ENCODE measurements at places on chromosomes 11 and 22. TPM values are rescaled to one million over a fixed set of nuclear protein-coding genes. Genes with fewer than 3 reads are reported as not detected.
A peak's percentile ranks its signal among the peaks of the same experiment; 100 is the strongest.

SEPTIN5 gene
- polyA plus RNA-seq = 24.9 TPM

GGT5 gene
- 9.2 TPM for polyA plus RNA-seq

- DNase-seq = no peak
Measured at GRCh38 chr11:122036018-122036417, 80.0 kb downstream of the BLID start.

GLYATL1 gene
- 10.0 TPM for polyA plus RNA-seq

CST6 gene
- polyA plus RNA-seq = 1.7 TPM

YIF1A gene
- polyA plus RNA-seq = 102 TPM

DNA sequence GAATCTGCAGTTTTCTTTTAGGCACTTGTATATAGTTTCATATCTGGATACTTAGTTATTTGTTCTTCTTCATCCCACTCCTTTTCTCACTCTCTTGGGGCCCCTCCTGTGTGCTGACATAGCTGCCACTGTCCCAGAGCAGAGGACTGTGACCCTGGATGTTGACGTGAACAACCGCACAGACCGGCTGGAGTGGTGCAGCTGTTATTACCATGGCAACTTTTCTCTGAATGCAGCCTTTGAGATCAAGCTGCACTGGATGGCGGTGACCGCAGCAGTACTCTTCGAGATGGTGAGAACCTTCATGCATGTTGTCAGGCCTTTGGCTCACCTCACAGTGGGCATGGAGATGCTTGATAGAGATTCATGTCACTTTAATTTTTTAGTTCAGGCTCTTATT, 50.9 kb upstream of the YWHAH start:
- peak; percentile 78 for DNase-seq

DNA sequence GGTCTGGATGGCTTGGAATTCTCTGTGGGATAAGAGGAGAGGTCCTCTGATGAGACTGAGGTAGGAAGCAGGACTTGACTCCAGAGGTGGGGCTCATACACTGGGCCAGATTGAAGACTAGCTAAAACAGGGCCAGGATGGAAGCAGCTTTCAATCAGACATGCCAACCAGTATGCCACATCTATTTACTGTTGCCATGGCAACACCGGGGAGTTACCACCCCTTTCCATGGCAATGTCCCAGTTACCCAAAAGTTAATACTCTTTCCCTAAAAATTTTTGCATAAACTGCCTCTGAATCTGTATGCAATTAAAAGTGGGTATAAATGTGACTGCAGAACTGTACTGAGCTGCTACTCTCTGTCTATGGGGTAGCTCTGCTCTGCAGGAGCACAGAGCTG, 247.5 kb upstream of the ZBED5 start:
- DNase-seq = no peak

DNA sequence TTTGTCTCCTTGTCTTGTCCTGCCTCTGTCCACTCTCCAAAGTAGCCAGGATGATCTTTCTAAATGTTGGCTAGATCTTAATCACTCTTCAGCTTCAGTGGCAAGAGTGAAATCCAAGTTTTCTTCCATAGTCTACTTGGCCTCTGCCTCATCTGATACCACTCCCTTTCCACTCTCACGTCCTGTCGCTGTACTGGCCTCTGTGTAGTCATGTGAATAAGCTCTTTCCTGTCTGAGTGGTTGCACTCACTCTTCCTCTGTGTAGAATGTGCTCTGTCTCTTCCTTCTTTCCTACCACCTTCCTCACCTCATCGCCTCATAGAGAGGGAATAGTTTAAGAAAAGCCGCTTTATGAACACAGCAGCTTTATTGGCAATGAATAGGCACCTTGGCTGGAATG, 86.5 kb downstream of the WNT11 start:
- peak; percentile 66 for DNase-seq

DNA sequence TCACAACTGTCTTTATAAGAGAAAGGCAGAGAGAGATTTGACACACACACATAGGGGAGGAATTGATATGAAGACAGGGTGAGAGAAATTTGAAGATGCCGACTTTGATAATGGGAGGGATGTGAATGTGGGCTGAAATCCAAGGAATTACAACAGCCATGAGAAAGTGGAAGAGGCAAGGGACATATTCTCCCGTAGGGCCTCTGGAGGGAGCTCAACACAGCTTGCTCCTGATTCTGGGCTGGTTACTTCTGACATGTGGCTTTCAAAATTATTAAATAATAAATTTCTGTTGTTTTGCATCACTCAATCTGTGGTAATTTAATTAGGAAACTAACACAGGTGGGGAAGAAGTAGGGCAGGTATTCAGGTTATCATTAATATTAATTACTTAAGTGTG, 282.9 kb downstream of the LUZP2 start:
- DNase-seq = no peak

GRCh38 chr11:6927030-6927617, 898 bp downstream of the ZNF215 start:
- DNase-seq = no peak

TNNI2 gene
- 5.2 TPM for polyA plus RNA-seq

OR5AL1 gene
- polyA plus RNA-seq = not detected

DNA sequence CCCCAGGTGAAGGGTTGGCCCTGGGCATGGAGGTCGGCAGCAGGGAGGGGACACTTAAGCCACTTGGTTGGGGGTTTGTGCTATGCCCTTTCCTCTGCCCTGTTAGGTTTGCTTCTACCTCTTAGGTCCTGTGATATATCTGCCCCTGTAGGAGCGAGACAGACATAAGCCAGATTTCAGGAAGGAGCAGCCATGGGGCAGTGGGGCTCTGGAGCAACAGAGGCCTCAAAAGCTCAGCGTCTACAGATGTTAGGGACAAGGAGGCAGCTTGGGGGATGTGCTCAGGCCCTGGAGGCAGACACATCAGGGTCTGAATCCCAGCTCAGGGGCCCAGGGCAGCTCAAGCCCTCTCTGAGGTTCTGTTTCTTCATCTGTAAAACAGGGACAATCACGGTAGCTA, 27.2 kb upstream of the KCNQ1OT1 start:
- DNase-seq = no peak

GRCh38 chr22:48841881-48842582, 985.6 kb downstream of the BRD1 start:
- DNase-seq = no peak

DNA sequence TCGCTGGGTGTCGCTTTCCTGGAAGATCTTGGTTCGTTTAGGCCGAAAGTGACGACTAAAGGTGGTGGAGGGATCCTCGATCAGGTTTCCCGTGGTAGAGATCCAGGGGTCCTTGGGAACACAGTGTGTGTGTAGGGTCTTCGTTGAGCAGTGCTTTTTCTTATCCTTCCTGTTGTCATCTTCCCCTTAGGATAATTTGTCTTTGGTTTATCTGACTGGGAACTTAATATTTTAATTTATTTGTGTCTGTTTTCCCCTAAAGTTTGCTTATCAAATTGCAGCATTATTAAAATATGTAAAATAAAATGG, 403 bp downstream of the RBM7 start:
- no peak for DNase-seq

DNA sequence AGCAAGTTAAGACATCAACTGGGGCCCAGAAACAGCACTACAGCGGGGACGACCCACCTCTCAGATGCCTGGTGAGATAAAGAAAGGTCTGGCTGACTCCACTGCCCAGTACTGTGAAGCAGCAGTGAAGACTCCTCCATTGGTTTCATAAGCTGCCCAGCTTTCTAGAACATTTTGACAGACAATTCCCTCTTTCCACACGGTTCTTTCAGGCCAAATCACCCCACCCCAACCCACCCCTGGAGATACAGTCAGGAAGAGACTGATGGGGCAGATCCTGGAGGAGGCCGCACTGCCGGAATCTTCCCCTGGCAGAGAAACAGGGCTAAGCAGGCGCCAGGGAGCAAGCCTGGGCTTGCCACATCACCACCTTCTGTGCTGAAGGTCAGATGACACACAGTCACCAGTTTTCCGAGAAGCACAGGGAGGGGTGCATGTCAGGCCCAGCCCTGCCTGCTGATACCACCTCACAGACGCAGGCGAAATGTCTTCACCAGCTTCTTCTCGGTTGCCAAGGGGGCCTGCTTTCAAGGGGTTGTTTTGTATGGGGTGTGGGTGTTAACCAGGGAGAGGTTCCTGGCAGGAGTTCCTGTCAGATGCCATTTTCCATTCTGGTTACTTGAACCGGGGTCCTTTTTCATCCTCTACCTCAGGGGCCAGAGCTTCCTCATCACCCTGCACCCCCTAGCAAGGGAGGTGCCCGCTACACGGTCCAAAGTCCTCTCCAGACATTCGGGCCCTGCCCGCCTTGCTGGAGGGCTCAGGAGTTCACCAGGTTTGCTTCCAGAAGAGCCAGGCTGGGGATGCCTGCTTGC, 1.4 kb upstream of the NEAT1 start:
- peak; percentile 97 for DNase-seq

GRCh38 chr11:74749127-74749964, 697 bp downstream of the RNF169 start:
- peak; percentile 47 for DNase-seq

DNA sequence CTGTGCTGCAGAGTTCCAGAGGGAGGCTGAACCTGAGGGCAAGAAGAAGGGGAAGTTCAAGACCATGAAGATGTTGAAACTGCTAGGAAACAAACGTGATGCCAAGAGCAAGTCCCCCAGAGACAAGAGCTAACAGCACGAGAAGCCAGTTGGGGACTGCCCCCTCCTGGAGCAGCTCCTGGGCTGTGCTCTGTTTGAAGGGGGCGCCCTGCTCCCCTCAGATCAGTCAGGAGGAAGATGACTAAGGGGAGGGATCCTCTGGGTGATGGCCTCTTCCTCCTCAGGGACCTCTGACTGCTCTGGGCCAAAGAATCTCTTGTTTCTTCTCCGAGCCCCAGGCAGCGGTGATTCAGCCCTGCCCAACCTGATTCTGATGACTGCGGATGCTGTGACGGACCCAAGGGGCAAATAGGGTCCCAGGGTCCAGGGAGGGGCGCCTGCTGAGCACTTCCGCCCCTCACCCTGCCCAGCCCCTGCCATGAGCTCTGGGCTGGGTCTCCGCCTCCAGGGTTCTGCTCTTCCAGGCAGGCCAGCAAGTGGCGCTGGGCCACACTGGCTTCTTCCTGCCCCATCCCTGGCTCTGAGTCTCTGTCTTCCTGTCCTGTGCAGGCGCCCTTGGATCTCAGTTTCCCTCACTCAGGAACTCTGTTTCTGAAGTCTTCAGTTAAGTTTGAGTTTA, 12.6 kb downstream of the C22orf23 start:
- no peak for DNase-seq

- peak; percentile 52 for DNase-seq
Measured at GRCh38 chr22:38871360-38872171, 450 bp downstream of the CBX6 start.

GRCh38 chr11:77074205-77074604, 7.4 kb downstream of the CAPN5 start:
- DNase-seq = no peak

Data from large intestine (tissue), 12 donors.